ENCODE measurements at places on chromosomes 4 and X.

DNA sequence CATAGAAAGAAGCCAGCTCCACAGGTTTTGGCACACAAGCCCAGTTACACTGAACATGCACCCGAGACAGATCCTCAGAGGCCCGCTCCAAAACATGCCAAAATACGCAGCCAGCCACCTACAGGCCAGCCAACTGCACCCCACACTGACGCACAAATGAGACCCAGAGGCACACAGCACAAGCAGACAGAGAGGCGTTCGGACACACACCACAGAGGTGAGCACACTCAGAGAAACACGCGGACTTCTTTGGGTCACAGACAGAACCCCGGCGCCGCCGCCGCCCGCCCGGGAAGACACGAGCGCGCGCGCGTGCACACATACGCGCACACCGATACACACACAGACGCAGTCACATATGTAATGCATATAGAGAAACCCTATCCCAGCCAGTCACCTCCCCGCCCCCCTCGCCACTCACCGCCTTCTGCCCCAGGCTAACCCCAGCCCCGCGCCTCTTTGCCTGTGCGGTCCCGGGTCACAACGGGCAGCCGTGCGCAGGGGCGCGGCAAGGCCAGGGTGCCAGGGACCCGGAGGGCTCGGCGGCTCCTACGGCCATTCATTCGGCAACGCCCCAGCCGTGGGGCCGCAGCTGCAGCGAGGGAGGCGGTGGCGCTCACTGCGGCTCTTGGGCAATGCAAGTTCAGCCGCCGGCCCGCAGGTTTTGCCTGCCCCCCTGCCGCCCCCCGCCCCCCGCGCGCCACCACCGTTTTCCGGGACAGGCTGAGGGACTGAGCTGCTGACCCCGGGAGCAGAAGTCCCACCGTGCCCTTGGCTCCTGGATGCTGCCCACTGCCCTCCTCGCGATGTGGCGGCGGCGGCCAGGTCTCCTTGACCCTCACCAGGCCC is 553 bp downstream of the SEPTIN6 start:
- DNase-seq = no peak

- DNase-seq = no peak
Observed at GRCh38 chrX:121254336-121254735, 206.9 kb downstream of the GLUD2 start.

GRCh38 chr4:57905965-57906364 is 795.8 kb upstream of the IGFBP7 start:
- no peak for DNase-seq

DNA sequence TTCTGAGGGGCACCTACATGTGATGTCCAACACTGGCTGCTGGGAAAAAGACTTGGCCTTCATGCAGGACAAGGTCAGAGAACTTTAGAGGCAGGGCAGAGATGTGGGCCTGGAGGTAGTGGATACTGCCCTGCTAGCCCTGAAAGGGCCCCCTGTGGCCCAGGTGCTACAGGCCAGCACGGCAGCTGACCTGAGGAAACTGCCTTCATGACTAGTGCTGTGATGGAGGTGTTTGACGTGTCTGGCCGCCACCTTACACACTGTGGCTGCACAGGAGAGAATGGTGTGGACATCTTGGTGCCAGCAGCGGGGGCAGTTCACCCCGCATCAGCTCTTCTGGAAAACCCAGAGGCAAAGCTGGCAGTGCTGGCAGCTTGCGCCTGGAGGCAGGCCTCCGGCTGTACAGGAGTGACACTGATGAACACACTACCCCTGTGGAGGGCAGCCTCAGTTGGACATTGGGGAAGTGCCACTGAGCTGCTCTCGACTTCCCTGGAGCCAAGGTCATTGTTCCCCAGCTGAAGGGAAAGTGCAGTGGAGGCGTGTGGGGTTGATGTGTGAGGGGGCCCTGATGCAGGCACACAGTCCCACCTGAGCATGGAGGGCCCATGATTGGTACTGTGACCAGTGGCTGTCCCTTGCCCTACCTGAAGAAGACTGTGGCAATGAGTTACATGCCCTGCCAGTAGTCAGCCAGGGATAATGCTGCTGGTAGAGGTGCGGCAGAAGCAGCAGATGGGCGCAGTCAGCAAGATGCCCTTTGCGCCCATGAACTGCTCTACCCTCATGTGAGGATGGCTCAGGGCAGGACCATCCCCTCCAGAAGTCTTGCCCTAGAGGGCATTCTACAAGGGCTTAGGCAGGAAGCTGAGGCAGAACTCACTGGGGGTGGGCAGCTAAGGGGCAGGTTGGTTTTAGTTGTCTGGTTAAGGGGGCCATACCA is 36.9 kb downstream of the COQ2 start:
- DNase-seq = no peak

DNA sequence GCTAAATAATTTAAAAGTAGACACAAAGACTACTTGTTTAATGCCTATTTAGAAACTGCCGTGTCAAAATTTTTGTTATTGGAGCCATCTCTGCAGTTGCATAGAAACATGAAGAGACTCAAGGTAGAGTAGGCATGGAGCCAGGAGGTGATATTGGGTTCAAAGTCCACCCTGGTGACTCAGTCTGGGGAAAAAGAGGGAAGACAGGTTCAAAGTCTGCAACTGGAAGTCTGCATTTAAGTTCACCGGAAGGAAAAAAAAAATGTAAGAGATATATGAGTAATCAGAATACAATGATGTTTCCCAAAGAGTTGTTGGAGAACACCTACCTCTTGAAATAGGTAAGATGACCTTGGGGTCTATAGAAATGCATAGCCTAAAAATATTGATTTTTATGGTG is 67.4 kb upstream of the QRFPR start:
- no peak for DNase-seq
